ENCODE measurements at places on chromosomes 3 and 15. TPM values are rescaled to one million over a fixed set of nuclear protein-coding genes. Genes with fewer than 3 reads are reported as not detected.

Gene KNL1
- 9.7 TPM for polyA plus RNA-seq

GRCh38 chr15:44729408-44730127 lies 6.8 kb upstream of the TRIM69 start:
- DNase-seq: no peak

Gene TM4SF1
- 18.5 TPM for polyA plus RNA-seq

DNA sequence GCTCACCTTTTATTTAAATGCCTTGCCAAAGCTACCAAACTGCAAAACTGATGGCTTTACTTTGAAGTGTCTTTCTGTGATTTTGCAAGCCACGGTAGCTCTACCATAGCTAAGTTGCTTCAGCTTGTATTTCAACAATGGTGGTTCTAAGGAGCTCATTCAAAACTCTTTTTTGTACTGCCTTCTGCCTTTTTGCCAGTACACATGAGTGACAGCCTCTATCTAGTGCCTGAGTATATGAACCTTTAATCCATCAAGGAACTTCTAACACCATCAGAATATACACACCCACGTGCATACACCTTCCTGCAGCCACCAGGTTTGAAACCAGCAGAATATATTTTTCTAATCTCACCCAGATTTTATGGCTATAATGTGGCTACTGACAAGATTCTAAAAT lies 10.4 kb upstream of the NR2F2 start:
- peak; percentile 22 for DNase-seq

DNA sequence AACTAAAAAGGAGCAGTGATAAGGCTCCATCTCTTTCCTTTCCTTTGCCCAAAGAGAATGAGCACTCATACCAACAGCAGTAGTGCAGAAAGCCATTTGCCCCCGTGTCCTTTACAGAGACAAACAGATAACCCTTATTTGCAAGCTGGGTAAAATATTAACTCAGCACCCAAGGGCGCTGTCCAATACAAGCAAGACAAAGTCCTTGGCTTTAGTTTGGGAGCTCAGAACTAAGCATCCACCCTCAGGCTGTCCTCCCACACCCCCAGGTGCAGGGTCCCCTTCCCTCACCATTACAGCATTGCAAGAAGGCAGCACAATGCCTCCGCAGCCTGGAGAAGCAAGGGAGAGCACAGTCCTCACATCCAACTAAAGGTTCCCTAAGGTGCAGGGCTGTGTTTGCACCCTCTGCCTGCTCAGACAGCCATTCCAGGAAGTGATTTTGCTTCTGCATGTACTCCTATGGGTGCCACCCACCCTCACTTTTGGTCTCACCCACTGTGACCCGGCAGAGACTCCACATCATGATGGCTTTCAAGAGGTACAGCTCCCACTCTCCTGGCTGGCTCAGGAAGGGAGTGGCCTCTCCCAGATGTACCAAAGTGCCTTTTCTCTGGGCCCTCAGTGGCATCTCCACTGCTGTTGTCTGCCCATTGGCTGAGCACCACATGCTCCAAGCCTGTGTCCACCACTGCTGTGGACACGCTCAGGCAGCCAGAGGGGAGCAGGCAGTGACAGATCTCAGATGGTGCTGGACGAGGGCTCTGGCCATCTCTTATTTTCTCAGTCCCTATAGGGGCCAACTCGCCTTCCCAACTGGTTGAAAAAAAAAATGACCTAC lies 34.1 kb upstream of the HES1 start:
- no peak for DNase-seq

Gene ANKRD63
- 0.14 TPM for polyA plus RNA-seq

DNA sequence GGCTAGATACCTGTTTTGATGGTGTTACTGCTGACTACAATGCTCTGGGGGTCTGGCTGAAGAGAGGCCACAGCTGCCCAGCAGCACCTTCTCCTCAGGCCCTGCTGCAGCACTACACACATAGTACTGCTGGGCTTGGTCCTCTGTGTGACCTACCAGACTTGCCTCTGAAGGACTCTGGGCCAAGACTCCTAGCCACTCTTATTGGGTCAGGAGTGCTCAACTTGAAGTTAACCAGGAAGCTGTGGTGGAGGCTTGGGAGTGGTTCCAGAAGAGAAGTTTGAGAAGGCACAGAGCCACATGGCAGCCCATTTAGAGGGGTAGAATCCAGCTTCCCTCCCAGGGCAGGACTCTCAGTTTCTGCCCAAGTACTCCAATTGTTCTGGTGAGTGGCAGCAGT lies 16.6 kb downstream of the ELP6 start:
- no peak for DNase-seq

DNA sequence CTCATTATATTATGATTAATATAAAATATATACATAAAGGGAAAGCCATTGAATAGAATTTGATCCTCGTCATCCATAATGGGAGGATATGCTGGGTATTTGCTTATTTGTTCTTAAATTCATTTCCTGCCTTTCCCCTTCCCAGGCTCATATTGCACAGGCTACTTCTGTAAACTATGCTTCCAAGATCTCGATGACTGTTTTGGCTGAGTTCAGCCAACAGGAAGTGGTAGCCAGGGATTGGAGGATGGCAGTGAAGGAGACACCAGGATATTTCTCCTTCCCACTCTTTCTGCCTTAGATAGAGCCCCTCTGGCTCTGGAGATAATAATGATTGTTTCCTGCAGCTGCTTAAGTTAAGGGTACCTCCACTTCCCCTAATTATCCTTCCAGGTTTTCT lies 44.3 kb upstream of the DYNC1LI1 start:
- no peak for DNase-seq

DNA sequence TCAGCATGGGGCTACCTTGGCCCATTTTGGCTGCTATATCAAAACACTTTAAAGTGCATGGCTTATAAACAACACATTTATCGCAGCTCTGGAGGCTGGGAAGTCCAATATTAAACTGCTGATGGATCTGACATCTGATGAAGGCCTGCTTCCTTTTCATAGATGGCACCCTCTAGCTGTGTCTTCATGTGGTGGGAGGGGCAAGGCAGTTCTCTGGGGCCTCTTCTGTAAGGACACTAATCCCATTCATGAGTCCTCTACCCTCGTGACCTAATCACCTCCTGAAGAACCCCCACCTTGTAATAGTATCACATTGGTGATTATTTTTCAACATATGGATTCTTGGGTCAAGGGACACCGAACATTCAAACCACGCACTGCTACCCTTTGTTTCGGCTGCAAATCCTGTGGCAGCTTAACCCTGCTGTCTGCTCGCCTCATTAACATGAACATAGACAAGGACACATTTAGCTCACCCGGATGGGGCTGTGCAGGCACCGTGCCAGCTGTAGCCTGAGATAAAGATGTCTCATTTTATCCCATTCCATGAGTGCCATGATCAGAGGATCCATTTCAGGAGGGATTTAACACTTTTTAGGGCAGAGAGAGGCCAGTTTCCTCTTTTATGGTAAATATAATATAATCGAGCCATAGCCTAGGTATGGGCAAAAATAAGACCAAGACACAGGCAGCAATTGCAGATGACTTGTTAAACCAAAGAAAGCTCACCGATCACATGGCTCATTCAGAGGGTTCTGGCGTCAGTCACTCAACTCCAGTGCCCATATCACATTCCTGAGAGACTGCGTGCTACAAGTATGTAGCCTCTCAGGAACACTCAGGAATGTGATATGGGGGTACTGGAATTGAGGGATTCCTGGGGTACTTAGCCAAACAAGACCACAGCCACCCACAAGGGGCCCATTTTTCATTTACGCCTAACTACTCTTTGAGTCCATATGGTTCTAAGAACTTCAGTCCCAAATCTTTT lies 251.1 kb upstream of the ST8SIA2 start:
- no peak for DNase-seq

- DNase-seq: no peak
These were observed 9.9 kb downstream of the CCR5 start for GRCh38 chr3:46380471-46381221.

GRCh38 chr3:38782148-38782547 lies 33.9 kb downstream of the SCN10A start:
- DNase-seq: no peak

GRCh38 chr3:33318710-33319380 lies 41.6 kb downstream of the FBXL2 start:
- no peak for DNase-seq

Gene BLM
- polyA plus RNA-seq: 7.2 TPM

DNA sequence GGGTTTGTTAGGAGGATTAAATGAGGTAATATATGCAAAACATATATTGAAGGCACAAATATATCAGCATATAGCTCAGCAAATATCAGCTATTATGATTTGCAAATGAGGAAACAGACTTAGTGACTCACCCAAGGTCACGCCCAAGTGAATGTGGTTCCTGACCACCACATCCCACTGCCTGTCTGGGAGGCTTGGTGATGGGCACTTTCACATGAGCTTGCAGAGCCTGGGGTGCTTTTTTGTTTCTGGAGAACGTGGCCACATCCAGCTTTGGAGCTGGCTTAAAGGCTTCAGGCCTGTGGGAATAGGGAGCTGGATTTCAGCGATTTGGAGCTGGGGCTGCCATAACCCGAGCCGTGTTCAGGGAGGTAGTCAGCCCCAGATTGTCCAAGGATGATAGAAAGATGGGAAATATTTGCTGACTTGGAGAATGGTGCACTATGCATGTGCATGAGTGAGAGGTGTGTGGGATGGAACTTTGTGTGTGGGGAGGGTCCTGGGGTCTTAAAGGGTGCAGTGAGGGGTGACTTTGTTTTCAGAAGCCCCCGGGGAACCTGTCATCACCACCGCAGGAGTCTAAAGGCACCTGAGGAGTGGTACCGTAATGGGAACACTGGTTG lies 12.0 kb upstream of the FGD5 start:
- no peak for DNase-seq

- no peak for DNase-seq
These were observed 249.5 kb downstream of the UACA start for GRCh38 chr15:70513819-70514218.

Gene TLR9
- polyA plus RNA-seq: not detected

- no peak for DNase-seq
These were observed 3.5 kb downstream of the RFTN1 start for GRCh38 chr3:16509721-16510619.

Data from spinal cord (tissue), 10 donors.